ENCODE measurements at places on chromosomes 16 and 17.
A peak's percentile ranks its signal among the peaks of the same experiment; 100 is the strongest.

DNA sequence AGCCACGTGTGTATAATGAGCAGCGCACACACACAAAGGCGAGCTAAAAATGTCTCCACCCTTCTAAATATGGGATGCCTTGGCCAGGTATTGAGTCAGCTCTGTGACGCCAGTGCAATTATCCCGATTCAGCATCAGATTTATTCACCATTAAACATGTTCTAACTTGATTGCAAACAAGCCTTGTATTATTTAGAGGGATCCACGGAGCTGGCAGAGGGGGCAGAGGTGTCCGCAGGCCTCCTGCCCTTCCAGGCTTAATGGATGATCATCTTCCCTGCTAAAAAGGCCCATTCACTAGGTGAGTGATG lies 591.7 kb downstream of the MAF start:
- no peak for DNase-seq

DNA sequence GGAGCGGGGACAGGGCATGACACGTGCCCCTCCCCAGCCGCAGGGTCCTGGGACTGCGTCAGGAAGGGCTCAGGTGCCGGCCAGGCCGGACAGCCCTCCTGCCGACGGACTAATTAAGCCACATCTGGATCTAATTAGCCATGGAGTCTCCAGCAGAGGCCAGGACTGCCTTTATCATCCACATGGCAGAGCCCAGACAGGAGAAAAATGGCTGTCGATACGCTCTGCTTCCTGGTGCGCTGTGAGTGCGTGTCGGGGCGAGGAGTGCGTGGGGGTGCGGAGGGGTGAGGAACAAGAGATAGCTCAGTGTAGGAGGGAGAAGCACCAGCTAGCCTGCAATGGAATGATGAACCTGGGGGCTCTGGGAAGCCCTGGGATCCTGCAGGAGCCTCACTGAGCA lies 218.8 kb downstream of the IRF8 start:
- peak; percentile 13 for DNase-seq

DNA sequence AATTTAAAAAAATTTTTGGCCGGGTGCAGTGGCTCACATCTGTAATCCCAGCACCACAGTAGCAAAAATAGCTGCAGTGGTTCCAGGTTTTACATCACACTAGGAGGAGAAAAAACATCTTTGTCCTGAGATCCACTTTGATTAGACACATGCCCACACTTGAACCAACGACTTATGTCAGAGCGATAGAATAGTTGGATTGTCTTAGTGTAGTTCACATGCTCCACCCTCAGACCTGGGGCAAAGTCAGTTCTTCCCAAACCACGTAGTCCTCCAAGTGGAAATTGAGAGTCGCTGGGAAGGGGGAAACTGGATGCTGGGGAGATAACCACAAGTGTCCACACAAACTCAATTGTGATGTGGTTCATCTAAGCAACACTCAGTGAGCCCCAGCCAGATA lies 11.4 kb upstream of the ITGAM start:
- DNase-seq: no peak

- no peak for DNase-seq
Observed at GRCh38 chr16:3190949-3191353, 2.9 kb downstream of the OR1F1 start.

DNA sequence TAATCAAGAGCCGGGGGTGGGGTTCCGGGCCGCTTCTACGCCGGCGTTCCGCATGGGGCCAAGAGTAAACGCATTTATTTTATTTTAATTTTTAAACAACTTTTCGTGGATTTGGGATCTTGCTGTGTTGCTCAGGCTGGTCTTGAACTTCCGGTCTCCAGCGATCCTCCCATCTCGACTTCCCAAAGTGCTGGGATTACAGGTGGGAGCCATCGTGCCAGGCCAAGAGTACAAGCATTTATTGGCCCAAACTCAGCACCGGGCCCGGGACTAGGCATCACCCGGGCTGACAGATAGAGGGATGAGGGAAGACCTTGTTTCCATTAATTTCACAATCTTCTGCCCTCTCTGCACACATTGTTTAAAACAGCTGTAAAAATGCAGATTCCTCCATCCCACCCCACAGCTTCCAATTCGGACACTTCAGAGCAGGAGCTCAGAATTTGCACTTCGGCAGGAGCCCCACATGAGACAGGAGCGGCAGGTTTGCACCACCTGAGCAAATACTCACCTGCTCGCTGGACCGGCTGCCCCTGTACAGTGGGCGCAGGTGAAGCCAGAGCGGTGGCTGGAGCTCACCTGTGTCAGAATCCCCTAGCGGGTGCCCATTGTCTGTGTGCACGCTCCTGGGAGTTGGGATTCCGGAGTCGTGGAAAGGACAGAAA lies 663 bp upstream of the GINS2 start:
- DNase-seq: no peak

- no peak for DNase-seq
Observed at GRCh38 chr17:48569674-48570324, 8.4 kb downstream of the HOXB4 start.

DNA sequence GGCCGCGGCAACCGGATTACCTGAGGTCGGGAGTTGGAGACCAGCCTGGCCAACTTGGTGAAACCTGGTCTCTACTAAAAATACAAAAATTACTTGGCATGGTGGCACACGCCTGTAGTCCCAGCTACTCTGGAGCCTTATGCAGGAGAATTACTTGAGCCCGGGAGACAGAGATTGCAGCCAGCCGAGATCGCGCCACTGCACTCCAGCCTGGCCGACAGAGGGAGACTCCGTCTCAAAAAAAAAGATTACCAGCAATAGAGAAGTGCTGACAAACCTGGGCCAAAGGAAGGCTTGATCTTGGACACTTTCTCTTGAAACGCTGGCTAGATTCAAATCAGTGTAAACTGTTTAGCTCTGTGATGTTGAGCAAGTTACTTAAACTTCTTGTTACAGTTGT lies 4.3 kb downstream of the MT1H start:
- DNase-seq: no peak

DNA sequence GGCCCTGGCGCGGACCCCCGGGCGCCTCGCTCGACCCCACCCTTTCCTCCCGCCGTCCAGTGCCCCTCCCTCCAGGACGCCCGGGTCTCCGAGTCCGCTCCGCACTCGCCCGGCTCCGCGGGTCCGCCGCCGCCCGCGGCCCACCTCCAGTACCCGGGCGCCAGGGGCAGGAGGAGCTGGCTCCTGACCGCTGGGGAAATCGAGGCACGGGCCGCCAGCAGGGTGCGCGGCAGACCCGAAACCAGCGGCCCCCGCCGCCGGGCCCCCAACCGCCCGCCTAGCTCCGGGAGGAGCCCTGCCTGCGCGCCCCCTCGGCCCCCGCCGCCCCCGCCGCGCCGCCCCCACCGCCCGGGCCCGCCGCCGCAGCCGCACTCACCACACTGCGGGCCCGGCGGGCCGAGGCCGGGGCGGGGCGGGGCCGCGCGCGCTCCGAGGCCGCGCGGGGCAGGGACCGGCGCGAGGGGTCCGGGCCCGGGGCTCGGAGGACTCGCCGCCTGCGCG lies 333 bp downstream of the MAFG start:
- no peak for DNase-seq
